ENCODE measurements at places on chromosomes 11 and 22.

DNA sequence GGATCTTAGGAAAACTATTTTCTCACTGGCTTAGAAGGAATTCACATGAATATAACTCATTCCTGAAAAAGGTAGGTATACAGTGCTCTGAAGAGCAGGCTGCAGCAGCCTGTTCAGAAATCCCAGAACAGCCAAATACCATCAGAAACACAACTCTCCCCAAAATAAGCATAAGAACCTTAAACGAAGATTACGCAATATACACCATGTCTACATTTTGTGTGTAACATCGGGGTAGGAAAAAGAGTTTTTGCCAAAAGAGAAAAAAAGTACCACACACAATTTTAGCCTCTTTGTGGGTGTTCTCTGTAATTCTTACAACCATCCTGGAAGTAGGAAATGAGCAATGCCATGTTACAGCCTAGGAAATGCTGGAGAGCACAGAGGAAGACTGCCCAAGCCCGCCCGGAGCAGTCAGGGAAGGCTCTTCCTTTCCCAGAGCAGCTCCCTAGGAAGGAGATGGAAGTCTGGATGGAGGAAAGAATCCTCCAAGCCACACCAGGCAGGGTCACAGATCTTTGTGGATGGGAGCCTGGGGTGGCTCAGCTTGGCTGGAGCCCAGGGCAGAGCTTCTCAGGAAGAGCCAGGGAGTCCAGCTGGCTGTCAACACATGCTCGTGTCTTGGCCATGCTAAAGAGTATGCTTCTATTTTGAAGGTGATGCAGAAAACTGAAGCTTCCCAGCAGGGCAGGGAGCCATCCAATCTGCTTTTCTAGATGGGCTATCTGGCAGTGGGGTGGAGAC, 49.7 kb upstream of the ARFGAP3 start:
- no peak for DNase-seq

- no peak for DNase-seq
Observed at GRCh38 chr11:70500076-70500847, 101.9 kb downstream of the CTTN start.

DNA sequence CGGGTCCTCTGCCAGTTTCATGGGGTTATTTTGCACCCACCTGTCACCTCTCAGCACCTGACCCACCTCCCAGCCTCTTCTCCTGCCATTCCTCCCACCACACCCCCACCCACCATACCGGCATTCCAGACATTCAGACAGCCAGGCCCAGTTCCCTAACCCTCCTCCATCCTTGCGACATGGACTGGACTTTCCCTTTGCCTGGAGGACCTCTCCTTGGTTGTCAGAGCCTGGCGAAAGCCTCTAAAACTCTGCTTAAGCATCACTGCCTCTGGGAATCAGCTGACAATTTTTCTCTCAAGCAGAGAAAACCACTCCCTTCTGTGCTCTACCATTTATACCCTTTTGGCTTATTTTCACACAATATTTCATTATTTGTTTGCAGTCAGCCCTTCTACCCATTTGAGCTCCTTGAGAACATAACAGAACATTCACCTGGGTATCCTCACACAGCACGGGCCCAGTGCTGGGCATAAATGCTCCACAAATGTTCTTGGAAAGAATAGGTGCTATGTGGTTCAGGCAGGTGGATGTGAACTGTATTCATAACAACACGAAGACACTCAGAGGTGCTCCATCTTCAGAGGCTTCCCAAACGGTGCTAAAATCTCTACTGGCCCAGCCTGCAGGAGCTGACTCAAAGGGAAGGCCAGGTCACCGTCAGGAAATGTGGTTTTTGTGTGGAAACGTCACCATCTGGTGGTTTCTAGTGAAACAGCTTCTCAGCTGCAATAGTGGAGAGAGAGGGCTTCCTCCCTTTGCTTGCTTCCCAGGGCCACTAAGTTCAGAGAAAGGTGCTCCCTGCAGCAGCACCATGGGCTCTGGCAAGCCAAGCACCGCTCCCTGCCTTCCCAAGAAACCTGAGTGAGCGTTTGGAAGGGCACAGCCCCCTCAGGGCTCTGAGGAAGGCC, 10.4 kb downstream of the SPATA19 start:
- DNase-seq = peak; percentile 55

DNA sequence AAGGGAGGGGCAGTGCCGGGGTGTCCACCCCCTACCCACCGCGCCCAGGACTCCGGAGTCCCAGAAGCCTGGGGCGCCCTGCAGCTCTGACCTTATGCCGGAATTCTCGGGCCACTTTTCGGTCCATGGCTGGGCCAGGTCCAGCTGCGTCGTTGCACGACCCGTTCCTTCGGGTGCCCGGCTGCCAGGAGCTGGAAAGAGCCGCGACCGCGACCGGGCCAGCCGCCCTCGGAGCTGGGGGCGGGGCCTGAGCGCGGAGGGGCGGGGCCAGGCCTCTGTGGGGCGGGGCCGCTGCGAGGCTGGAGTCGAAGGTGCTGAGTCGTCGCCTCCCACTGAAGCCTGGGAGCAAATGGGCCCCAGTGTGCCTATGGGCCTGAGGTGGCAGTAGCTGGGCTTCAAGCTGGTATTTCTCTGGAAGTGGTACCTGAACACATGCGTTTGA, at the start of gene USH1C:
USH1C (minus strand) TSS at position 236 of the 442 bp plus-strand sequence; CDS start at position 127, 109 bp downstream.
- no peak for DNase-seq

DNA sequence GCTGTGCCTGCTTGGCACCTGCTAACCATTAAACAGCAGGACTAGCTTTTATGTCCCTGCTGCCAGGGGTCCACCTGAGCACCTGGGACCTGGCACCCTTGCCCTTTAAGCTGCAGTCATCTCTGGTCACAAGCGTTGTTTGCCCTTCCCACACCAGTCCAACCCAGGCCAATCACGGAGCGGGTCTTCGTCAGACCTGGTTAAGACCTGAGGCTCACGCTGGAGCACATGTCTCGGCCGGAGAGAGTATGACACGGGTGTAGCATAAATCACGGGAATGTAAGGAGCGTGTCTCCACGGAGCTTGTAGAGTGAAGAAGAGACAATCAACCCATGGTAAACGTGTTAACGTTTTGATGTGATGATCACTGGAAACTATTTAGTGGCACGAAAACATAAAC, 847.3 kb downstream of the BRD1 start:
- no peak for DNase-seq

DNA sequence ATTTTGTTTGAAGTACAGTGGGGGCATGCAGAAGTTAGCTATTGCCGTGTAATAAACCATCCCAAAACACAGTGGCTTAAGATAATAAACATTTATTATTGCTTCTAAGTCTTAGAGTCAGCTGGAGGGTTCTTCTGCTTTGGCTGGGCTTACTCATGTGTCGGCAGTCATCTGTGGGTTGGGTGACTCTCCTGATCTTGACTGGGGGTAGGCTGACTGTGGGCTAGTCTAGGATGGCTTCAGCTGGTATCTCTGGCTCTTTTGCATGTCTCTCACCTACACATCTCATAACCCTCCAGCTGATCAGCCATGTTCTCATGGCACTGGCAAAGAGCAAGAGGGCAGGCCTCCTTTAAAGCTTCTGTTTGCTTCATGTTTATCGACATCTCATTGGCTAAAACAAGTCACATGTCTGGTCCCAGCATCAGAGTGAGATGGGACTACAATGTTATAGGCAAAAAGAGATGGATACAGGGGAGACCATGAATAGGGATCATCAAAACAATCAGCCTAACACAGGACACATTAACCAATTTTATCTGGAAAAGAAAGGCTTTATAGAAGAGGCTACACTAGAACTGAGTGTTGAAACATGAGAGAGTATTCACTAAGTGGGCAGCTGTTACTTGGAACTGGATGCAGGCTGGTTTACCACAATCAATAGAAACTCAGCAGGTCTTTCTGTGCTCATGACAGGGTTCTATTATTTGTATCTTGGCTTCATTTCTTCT, 5.1 kb downstream of the LRRC51 start:
- no peak for DNase-seq

- no peak for DNase-seq
Observed at GRCh38 chr22:41239443-41240128, 1.1 kb downstream of the CHADL start.

DNA sequence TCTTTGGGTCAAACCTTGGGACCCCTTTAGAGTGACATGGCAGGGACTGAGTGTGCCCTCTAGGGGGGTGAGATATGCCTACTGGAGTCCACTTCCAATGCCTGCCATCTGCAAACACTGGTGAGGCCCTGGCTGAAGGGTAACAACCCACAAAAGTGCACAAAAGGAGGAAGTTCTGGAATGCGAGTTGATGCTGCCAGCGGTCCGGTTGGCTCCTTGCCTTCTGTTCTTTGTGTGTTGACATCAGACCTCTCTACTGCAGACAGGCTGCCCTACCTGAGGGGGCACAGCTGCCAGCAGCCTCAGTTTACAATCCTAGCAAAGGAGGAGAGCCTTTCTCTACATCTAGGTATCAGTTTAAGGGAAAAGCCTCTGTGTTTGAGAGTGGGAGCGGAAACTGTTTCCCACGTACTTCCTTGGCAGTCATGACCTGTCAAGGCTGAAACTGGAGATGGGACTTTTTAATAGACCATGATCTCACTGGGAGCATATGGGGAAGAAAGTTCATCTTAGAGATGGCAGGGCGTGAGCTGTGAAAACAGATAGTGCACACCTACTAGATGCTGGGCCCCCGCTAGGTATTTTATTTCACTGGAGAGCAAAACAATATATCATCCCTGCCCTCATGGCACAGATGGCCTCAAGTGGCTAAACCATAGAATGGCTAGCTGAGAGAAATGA, 27.2 kb downstream of the BMAL1 start:
- no peak for DNase-seq

DNA sequence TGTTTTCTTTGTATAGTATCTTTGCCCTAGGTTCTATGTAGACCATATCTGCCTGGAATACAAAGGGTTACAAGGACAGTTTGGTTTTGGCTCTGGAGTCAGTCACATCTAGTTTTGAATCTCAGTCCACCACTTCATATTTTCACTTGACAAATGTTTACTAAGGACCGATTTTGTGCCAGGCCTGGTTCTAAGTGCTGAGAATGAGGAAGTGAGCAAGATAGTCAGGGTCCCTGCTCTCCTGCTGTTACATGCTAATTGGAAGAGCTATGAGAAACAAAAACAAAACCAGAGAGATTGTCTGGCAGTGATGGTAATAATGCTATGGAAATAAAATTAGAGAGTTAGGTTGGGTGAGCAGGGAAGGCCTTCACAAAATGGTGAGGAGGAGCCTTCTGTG, 66.1 kb upstream of the ARHGAP20 start:
- no peak for DNase-seq

DNA sequence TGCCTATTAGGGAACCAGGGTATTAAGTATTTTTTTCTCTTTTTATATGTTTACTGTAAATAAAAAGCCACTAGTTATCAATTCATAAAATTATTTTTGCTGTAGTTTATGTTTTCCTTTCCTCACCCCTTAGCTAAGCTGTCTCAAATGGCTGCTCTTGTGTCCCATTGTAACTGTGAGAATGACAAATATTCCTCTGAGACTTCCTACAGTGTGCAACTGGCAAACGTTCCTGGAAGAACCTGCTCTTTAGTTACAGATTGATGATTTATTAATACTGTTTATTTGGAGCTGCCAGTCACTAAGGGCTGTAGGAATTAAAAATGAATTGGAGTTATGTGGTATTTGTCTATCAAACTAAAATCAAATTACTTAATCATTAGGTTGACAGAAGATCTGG, 675.4 kb upstream of the ARHGAP42 start:
- DNase-seq = no peak

GRCh38 chr11:46537537-46538295, 56.1 kb downstream of the AMBRA1 start:
- peak; percentile 65 for DNase-seq

GRCh38 chr22:32996702-32997101, 61.5 kb downstream of the SYN3 start:
- DNase-seq = no peak

DNA sequence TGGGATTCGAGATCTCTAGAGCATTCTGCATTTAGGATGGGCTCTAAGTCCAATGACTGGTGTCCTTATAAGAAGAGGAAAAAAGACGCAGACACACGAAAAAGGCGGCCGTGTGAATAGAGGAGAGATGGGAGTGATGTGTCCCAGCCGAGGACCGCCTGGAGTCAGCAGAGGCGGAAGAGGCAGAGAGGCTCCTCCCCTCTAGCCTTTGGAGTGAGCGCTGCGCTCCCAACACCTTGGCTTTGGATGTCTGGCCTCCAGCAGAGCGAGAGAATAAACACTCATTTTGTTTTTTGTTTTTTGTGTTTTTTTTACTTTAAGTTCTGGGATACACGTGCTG, 83.0 kb upstream of the RTL6 start:
- no peak for DNase-seq

DNA sequence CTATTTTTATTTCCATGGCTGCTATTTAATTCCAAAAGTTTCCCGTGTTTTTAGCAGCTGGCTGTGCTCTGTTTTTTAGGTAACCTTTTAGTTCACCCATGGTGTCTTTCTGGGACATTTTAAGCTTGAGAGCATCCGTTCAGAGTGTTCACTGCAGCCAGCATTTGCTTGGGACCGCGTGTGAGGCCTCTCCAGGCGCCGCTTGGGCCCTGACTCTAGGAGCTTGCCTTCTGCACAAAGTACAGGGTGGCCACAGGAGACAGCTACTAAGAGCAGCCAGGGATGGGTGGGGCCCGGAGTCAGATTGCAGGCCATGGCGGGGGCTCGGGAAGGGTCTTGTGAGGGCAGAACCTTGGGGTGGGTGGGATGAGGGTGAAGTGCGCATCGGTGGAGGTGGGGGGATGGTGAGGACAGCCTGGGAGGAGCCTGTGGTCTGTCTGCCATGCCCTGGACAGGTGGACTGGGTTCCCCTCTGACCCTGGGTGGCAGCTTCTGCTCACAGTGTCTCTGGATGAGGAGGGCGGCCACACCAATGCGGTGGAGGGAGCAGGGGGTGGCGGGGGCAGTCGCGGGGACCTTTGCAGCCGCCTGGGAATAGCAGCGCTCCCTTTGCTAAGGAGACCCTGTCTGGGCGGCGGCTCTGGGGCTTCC, 288.1 kb downstream of the TBC1D22A start:
- no peak for DNase-seq

- no peak for DNase-seq
Observed at GRCh38 chr11:69385144-69385820, 91.3 kb downstream of the MYEOV start.

DNA sequence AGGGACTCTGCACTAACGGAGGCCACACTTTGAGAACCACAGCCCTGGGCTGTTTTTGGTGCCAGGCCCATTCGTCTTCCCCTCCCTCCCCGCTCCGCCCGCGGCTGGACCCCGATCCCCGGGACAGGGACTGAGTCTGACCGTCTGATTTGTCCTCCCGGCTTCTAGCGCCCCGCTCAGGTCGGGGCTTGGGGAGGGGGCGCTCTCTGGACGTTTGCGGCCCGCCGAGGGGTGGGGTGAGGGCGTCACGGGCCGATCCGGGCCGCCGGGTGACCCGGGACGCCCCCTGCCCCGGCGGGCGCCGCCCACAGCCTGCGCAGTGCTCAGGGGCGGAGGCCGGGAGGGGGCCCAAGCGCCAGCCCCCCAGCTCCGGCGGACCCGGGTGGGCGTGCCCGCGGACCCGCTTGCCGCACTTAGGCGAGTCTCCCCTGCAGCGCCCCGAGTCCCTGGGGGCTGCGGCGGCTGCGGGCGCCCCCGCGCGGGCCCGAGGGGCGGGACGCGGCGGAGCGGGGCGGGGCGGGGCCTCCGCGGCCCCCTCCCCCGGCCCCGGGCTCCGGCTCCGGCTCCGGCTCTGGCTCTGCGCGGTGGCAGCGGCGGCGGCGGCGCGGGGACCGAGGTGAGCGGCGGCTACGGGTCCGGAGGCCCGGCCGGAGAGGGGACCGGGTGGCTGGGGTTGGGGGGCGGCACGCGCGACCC, 33.7 kb upstream of the PRR5 start:
- DNase-seq = no peak
